Stimulated activated CD4-positive, alpha-beta T cell treated with anti-CD3 and anti-CD28 coated beads, Interleukin-12 subunit alpha, Interleukin-12 subunit beta, amount 100 ng/mL, for 24 hours (primary cell): ENCODE measurements at places on chromosomes 2 and 18.

GRCh38 chr2:96949701-96950350 lies 36.6 kb downstream of the FAM178B start:
- DNase-seq = no peak

- DNase-seq = no peak
Observed at GRCh38 chr2:19371996-19372582, 13.7 kb upstream of the OSR1 start.

DNA sequence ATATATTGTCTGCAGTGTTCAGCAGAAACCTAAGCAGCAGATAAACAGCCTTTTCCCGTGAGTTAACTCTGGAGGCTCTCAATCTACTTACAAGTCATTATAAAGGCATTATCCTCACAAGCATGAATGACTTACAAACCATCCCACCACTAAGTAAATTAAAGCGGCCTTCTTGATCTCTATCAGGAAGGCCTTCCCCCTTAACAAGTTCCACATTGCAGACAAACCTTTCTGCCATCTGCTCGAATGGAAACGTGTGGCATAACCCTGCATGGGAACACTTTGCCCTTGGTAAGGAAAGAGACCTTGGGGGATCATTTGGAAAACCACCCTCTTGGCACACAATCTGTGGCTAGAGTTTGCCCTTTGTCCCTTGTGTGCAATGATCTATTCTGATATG lies 199.5 kb downstream of the OSR1 start:
- no peak for DNase-seq

DNA sequence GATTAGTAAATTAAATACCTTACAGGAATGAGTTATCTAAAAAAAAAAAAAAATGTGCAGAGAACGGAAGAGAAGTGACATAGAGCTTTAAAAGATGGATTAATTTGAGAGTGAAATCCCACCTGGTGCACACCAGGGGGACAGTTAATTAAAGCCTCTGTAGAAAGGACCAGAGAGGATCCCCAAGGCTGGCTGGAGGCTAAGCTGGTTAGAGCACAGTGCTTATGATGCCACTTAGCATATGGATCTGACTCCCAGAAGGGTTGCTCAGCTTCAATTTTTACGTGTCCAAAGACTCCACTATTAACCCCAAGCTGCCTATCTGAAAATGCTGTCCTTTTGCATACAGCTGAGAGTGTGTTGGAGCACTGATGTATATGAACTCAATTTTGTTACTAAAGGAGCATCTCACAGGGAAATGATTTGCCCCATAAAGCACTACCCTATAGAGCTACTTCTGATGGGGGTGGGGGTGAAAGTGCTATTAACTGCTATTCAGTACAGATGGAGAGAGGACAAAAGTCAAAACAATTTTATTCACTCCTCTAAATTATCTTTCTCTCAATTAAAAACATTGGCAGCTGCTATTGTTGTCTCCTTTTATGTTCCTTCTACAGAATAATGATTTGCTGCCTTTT lies 15.2 kb upstream of the SLC8A1 start:
- no peak for DNase-seq

DNA sequence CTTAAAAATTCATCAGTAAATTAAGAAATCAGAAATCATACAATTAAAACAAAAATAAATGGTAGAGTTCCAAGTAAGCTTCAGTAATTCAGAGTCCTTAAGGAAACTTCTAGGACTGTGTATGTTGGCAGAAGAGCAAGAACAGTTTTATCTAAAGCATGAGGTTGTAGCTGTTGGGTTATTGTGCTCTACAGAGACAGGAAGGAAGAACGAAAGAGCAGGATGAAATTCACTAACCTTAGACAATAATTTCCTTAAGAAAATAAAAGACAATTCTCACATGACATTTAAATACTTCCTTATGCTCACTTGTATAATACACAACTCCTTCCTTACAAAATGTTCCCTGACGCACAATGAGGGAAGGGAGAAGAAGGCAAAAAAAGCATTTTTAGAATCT lies 133.4 kb downstream of the STK39 start:
- DNase-seq = no peak

- DNase-seq = peak; percentile 9
Observed at GRCh38 chr2:168773719-168774521, 28.5 kb upstream of the NOSTRIN start.

DNA sequence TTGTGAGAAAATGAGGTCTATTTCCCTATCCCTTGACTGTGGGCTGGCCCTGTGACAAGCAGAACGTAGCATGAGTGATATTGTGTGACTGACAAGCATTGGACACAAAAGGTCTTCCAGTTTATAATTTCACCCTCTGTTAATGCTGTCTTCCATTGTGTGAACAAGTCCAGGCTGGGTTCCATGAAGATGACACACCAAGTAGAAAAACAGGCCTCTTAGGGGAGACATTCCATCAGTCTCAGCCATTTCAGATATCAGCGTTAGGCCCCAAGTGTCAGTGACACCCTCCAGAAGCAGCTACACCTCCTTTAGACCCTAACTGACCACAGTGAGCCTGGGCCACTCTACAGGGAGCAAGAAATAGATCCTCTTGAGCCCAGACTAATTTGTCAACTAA lies 511.3 kb downstream of the FBXO15 start:
- no peak for DNase-seq

DNA sequence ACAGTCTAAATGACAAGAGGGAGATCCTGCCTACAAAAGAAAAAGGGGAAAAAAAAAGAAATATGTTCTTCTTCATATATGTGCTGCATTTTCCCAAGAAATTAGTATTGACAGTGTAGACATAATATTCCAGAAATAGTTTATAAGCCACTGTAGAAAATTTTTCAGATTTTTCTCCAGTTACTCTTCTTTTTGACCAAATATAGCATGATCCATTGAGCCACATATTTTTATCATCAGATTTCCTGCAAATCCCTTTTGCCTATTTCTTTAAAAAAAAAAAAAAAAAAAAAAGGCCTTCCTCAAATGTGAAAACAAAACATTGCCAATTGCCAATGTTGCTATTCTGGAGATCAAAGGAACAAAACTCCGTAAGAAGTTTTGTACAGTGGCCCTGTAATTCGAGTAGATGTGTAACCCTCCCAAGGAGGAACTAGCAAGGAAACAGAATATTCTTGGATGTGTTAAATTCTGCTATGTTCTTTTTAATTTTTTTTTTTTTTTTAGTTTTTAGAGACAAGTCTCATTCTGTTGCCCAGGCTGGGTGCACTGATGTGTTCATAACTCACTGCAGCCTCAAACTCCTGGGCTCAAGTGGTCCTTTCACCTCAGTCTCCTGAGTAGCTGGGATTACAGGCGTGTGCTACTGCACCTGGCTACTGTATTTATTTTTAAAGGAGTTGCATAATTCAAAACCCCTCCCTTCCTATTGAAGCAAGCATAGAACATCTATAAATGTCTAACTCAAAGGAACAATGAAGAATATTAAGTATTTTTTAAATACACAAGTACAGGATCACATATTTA lies 12.5 kb upstream of the CABYR start:
- DNase-seq = no peak

DNA sequence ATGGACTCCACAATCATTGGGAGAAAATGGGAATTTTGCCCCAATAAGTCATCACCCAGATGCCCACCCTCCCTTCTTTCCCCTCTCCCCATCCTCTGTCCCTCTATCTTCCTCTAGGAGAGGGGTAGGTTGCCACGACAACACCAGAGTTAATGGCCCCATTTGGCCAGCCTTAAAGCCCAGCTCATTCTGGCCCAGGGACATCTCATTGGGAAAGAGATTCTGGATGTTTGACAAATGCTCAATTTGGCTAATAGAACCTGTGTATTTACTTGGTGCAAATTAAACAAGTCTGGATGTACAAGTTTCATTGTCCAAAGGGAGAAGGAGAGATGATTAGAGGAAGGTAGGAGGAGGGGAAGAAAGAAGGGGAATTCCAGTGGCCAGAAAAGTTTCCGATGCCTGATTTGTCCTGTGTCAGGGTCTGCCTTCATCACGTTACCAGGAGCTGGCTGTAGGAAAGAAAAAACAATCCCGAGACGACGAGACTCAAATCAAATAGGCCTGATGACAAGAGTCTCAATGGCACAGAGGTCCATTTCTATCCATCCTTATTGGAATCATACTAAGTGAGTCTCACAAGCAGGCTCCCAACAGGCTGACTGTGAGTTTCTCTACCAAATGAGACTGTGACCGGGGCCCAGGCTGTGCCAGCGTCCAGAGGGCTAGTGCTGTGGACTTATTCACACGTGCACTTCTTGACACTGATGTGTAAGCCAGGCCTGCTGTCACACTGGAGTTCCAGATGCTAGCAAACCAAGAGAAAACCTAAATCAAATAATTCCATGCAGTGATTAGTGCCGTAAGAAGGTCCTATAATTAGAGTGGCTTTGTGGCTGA lies 265.2 kb upstream of the APCDD1 start:
- no peak for DNase-seq

DNA sequence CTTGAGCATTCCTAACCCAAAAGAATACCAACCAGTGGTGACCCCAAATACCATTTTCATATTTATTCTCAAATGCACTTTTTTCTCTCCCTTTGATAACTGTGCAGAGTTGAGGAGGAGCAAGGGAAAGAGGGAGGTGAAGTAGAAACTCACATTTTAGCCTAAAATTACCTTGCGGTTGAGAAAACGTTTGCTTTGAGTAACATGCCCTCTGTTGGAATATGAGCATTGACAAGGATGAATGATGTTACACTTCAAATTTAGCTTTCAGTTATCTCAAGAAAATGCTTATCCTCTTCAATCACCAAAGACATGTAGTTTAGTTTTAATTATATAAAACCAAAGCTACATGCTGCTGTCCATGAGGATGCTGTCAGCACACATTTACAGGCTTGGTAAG lies 2.4 kb downstream of the GRP start:
- no peak for DNase-seq

GRCh38 chr2:201279079-201279478 lies 18.7 kb downstream of the CASP8 start:
- DNase-seq = no peak

DNA sequence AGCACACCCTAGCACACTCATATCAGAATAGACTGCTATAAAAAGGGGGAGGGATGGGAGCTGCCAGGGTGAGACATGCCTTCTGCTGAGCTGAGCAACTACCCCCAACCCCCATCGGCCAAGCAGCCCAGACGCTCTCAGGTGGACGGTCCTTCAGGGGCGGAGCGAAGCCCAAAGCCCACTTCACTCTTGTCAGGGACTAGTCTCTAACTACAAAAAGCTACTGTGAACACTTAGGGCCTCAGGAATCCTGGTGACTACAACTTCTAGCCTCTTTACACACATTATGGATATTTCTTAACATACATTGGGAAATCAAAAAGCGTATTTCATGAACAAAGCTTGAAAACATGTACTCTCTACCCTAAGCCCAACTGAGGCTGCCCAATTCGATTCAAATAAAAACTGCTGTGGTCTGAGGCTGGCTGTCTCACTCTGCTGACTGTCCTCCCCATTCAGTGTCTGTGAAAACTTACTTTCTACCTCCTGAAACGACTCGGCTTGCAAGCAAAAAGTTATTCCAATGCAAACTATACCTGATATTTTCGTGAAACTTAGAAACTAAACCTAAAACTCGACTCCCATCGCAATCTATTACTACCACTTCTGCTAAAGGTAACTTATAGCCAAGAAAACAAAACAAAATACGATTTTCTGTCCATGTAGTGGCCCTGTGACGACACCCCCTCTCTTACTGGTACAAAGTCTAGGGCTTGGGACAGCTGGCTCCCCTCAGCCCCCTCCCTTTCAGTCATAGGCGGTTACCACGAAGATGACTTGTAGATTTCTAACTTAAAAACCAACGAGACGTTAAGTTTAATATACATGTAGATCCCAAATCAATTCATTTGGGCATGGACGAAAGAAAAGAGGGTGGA lies 1.2 kb downstream of the SERTAD2 start:
- no peak for DNase-seq

DNA sequence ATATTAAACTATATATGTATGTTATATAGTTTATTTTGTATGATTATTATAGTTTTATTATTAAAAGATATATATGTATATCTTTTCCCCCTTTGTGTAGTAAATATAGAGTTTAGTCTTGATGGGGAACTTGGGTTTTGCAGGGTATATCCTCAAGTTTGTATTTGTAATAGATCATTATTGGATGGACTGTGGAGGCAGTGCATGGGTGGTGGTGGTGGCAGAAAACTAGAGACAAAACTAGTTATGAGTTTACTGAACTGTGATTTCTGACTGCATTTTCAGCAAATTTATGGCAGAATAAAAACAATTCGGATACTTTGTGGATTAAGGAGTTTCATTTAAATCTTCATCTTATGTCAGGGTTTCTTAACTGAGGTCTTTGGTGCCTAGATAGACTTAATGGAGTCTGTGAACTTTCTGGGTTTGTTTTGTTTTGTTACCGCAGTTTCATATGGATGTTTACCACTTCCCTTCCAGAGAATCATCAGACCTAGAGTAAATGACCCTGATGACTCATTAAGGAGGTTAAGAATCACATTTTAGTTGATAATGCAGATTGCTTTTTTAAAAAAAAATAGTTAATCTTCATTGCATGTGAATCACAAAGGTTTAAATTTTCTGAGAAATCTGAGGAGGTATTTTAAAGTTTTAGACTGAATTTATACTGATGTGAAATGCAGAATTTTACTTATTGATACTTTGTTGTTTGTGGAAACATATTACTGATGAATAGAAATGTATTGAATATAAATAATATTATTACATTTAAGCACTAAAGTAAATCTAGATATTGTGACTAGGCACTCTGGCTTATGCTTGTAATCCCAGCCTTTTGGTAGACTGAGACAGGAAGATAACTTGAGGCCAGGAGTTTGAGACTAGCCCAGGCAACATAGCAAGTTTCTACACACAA lies 14.5 kb downstream of the EPC2 start:
- no peak for DNase-seq

GRCh38 chr2:96114903-96115581 lies 1.3 kb downstream of the ADRA2B start:
- DNase-seq = no peak

GRCh38 chr18:33440060-33441043 lies at the start of gene CCDC178:
Gene CCDC178 (minus strand): TSS chr18:33440721. CDS start chr18:33412088, 28,633 bp downstream.
- no peak for DNase-seq

- DNase-seq = no peak
Observed at GRCh38 chr2:45435316-45435715, 175.8 kb downstream of the SRBD1 start.

GRCh38 chr2:67221266-67221665 lies 175.9 kb upstream of the ETAA1 start:
- no peak for DNase-seq

GRCh38 chr18:70021498-70021897 lies 73.8 kb upstream of the CD226 start:
- DNase-seq = no peak

- DNase-seq = no peak
Observed at GRCh38 chr2:186068139-186068801, 329.7 kb downstream of the FSIP2 start.

DNA sequence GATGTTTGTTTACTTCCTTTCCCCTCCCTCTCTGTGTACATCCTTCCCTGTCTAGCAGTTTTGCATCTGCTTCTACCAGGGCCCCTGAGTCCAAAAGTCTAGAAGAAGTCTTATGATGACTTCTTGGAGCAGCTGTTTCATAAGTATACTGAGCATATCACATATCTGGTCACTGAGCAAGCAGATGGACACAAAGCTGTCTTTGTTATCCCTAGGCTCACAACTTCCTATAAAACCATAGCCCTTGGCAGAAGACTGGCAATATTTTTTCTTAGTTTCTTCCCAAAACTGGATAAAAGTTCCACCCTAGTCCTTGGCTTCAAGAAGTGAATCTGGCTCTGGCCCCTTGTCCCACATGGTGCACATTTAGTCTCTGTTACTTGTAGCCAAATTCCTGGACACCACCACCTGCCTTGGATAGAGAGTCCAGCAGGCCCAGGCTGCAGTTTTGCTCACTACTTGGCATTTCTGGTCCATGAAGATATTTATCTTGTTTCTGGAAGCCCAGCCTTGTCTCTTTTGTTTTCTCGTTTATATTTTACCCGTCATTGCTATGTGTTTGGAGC lies 22.5 kb downstream of the THOC1 start:
- DNase-seq = no peak
